ENCODE measurements at places on chromosomes 6 and 20.

GRCh38 chr6:132285004-132285780, 116.1 kb downstream of the MOXD1 start:
- DNase-seq, result no peak

GRCh38 chr6:144019929-144020328, 11.9 kb upstream of the PLAGL1 start:
- DNase-seq, result no peak

DNA sequence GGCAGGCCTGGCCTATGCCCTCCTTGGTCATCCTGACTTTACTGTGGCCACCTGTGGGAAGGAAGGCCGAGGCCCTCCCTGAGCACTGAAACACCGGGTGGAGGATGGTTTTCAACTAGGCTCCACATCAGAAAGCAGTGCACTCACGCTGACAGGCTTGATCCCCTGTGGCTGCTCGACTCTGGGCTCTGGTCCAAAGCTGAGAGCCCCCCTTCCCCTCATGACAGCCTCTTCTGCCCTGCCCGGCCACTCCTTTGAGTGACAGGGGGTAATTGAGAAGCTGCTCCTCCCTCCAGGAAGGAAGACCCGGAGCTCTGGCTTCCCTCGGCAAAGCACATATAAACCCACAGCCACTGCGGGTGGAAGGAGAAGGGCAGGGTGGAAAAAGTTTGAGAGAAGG, 43.6 kb downstream of the MUC22 start:
- no peak for DNase-seq

DNA sequence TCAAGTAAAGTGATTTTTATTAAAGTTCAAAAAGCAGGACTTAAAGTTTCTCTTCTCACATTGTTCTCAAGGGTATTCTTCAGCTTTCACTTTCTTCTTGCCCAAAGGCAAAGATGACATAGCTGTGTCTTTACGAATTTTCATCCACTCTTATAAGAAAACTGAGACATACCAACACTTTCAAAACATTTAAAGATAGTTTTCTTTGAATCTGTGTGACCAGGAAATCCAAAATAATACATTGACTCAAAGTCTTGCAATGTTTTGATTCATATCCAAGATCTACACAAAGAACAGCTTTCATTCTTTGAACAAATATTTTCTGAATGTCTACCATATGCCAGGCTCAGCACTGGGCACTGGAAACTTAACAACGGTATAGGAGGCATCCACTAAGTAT, 117.9 kb downstream of the SIM1 start:
- no peak for DNase-seq

GRCh38 chr6:47241742-47242482, 67.8 kb downstream of the TNFRSF21 start:
- DNase-seq, result no peak

GRCh38 chr6:87700397-87701343, 1.4 kb downstream of the AKIRIN2 start:
- DNase-seq, result no peak
